Activated T-helper 1 cell treated with anti-CD3 and anti-CD28 coated beads, Interleukin-2, amount 50 U/mL, for 16 hours (primary cell): ENCODE measurements at places on chromosomes 7 and 10.

- no peak for DNase-seq
Measured at GRCh38 chr10:86662186-86663045, 5.9 kb upstream of the LDB3 start.

GRCh38 chr7:36137258-36137657 lies 15.8 kb upstream of the EEPD1 start:
- no peak for DNase-seq

DNA sequence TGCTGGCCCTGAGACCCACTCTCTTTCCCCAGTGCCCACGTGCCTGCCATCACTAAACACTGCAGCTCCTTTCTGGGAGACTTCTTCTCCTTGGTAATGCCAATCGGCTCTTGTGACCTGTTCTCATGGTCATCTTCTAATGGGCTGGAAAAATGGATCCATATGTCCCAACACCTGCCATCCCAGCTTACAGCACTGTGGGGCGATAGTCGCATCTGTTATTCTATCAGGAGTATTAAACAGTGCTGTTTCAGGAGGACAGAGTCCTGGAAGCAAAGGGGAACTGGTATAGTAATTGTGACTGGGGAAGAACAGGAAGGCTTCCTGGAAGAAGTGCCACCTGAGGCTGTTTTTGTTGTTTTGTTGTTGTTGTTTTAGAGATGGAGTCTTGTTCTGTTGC lies 411.2 kb downstream of the GLRX3 start:
- no peak for DNase-seq

GRCh38 chr7:87151002-87151728 lies 1.1 kb upstream of the DMTF1 start:
- no peak for DNase-seq

GRCh38 chr7:117424090-117424829 lies 3.0 kb downstream of the ASZ1 start:
- DNase-seq = no peak

DNA sequence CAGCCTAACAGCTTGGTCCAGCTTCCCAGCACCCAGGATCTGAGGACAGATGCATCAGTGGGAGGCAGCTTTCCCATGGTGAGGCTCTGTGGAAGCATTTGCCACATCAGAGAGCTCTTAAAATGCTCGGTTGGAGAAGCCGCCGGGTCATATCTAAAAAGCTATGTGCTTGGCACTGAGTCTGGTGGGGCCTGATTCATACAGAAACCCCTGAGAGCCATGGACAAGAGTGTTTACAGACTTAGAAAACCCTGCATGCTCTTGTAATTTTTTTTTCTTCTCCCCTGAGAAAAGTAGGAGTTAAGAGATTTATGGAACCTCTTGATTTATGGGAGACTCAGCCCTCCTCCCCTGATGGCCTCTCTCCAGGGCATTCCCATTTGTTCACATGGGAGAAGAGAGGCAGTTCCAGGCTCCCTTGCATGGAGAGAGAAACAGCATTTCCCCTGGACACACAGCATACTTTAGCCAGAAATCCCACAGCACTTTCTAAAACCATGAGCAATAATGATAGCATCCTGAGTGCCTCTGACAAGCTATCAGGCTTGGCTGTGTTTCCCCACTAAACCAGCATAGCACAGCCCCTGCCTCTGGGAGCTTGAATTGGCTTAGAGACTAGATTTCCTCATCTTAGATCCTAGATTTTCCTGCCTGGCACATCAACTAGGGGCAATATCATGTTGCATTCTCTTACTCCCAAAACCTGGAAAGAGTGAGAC lies 322.1 kb upstream of the AUTS2 start:
- no peak for DNase-seq

GRCh38 chr10:87865241-87865881 lies 1.9 kb downstream of the PTEN start:
- DNase-seq = no peak

GRCh38 chr10:70137135-70137534 lies 4.5 kb upstream of the AIFM2 start:
- DNase-seq = no peak

DNA sequence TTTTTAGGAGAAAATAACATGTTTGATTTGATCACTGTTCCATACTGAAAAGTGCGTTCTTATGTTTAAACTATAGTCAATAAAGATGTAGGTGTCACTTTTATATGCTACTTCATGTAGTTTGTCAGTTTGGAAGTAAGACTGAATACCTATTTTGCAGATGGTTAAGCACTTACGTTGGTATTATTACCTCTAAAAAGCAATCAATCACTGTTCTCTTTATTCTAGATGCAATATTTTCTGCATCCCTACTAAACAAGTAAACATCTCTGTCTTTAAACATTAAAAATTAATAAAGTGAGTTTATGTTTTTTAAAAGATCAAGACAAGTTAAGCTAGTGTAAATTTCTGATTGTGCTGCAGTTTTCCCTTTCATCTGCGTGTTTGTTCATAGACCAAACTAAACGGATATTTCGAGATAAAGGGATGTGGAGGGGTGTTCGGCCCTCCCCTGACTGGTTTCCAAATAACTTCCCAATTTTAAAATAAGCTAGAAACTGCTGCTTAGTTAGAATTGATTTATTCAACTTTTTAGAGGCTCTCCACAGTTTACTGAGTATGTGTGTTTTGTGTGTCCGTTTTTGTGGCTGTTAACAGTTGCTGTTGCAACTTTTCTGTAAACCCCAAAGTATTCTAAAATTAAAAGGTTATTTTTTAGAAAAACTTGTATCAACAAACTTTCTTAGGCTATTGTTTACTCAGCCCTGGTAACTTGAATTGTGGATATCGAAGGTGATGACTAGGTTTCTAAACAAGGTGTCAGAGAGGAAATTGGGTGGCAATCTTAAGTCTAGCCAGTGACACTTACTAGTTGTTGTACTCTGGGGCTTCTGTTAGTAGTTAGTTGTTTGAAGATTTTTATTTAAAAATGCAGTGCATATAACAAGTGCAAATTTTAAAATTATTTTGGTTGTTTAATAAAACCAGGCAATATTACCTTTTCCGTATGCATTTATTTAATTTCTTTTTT lies 974 bp downstream of the KIF11 start:
- no peak for DNase-seq

- DNase-seq = no peak
Measured at GRCh38 chr7:150781103-150781502, 19.1 kb downstream of the TMEM176B start.

DNA sequence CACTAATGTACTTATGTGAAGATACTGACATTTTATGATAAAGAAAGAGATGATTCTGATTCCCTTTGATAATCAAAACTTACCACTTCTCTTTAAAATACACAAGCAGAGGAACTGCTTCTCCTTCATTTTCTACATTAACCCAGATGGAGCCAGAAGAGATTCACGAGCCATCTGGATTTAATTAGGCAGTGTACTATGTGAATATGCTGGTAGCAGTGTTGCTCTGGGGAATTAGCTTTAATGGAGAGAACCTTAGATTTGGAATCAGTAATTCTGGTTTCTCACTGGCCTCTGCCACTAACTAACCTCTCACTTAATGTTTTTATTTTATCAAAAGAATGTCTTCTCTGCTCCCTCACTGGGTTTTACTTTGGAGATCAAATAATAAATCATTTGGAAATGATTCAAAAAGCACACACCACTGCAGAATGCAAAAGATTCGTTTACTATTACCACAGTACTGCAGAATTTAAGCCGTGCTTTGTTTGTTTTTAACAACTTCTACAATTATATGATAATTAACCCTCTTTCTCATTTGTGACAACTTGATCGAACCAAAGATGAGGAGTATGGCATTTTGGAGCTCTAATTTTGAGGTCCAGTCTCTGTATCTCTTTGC lies 77.5 kb upstream of the PHYHIPL start:
- no peak for DNase-seq

- DNase-seq = no peak
Measured at GRCh38 chr7:116421298-116421697, 78.2 kb upstream of the CAV2 start.

DNA sequence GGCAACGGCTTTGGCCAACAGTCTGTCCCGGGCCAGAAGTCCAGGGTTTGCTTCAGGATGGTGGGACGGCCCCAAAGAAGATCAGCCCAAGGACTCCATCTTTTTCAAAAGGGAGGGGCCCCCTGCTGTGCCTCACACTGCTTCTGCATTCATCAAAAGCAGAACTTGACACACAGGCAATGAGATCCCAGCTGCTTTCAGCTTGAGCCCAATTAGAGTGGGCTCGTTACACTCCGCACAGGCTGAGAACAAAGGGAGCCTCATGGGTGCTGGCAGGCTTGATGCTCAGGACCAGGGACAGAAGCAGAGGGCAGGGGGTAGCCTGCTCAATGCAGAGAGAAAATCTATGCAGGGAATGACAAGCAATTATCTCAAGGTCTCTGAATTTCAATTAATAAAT lies 45.5 kb downstream of the VOPP1 start:
- DNase-seq = no peak

GRCh38 chr7:32881074-32881982 lies 10.2 kb downstream of the KBTBD2 start:
- DNase-seq = no peak
